Substantia nigra (tissue), 51 donors: ENCODE measurements at places on chromosomes 5 and 9.

DNA sequence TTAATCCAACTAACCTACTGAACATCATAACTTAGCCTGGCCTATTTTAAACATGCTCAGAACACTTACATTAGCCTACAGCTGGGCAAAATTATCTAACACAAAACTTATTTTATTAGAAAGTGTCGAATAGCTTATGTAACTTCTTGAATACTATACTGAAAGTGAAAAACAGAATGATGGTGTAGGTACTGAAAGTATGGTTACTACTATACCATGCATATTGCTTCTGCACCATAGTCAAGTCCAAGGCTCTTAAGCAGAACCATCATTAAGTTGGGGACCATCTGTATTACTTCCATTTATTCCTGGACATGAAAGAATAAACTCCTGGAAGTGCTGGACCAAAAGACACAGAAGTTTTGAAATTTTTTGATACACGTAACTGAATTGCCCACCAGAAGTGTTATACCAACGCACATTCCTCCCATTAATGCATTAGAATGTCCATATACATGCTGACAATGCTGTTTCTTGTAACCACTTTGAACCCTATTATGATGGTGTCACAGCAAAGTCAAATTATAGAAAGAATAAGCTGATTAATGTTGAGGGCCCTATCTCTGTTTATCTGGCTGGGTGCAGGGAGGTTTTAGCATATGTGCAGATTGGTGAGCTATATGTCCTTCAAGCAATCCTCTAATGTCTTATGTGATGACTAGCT is 375.7 kb downstream of the ACTL7B start:
- DNase-seq: no peak

- no peak for DNase-seq
These were observed 97.6 kb downstream of the ARSB start for GRCh38 chr5:78887384-78888118.

GRCh38 chr5:66113160-66113559 is 30.9 kb upstream of the SREK1 start:
- DNase-seq: no peak

DNA sequence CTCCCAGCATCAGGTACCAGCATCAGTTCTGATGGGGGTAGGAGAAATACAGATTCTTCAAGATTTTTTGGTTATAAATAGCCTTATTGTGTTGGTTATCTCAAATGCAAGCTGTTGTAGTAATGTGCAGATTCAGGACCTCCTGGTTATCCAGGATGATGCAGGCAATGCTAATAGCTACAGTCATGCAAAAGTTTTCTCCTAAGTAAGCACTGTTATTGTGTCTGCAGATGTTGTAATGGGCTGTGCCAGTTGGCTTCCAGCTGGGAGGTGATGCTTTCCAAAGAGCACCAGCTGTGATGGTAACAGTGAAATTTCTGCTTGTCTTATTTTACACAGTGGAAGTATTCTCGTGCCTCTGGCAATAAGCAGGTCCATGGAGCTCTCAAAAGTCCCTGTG is 719.2 kb upstream of the CTNND2 start:
- DNase-seq: no peak

GRCh38 chr9:113598883-113599282 is 135.4 kb downstream of the RGS3 start:
- DNase-seq: no peak

- no peak for DNase-seq
These were observed 2.3 kb downstream of the UHRF2 start for GRCh38 chr9:6415266-6415665.

DNA sequence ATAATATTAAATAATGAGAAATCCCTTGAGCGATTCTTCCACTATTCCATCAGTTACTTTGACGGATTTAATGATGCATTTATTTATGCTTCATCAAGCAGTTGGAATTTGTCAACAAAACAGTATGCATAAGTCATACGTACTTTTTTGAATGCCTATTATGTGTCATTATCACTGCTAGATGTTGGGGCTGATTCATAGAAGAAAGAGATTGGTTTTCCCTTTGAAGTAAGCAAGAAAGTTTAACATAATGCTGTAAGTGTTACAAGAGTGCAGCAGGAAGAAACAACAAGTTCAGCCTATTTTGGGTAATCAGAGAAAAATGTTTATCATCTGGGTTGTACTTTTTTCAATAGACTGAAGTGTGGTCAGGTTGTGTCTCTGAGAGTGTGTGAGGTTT is 121.2 kb upstream of the RANBP3L start:
- DNase-seq: no peak

DNA sequence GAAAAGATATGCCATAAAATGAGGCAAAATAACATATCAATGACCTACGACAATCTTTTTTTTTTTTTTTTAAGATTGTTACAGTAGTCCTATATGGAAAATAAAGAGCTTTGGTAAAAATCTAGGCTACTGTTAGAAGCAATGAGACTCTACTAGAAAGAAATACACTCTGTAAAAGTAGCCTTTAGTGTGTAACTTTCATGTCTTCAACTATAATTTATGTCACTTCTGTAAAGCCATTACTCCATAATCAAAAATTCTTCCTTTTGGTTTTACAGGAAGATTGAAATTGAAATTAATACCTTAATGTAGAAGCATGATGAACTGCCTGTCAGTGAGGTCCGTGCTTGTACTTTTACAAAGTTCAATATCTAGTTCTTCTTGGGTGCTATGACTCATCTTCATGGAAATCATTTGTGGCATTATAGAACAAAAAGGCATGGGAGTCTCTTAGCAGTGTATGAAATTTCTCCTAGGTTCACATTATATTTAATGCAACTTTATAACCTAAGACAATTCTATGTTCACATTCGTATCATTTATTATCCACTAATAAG is 1393.1 kb downstream of the EFNA5 start:
- no peak for DNase-seq

DNA sequence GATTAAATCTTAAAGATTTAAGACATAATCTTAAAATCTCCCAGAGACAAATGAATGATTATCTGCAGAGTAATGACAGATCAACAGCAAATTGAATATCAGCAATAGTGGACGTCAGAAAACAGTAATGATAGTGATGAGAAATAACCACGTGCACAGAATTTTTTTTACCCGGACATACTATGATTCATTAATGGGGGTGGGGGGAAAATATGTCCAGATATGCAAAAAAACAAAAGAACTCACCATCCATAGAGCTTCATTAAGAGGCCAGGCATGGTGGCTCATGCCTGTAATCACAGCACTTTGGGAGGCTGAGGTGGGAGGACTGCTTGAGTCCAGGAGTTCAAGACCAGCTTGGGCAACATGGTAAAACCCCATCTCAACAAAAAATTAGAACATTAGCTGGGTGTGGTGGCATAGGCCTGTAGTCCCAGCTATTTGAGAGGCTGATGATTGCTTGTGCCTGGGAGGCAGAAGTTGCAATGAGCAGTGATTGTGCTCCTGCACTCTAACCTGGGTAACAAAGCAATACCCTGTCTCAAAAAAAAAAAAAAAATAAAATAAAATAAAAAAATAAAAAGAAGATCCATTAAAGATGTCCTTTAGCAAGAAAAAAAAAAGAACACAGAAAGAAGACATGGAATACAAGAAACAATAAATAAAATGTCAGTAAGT is 30.9 kb upstream of the SHOC1 start:
- DNase-seq: no peak

DNA sequence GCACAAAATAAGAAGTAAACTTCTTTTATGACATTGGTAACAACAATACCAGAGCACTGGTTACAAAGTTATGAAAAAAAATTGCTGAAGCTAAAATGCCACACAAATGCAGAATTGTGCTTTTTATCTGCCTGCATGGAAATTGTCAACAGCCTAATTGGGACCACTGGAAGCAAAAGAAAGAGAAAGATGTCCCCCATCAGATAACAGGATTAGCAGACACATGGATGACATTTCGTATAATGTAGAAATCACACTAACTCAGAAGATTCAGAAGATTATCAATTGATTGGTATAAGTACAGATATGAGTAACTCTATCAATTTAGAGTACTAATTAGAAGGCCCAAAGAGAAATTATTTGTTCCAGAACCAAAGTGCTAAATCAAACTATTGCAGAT is 19.1 kb upstream of the FRMD3 start:
- DNase-seq: no peak

DNA sequence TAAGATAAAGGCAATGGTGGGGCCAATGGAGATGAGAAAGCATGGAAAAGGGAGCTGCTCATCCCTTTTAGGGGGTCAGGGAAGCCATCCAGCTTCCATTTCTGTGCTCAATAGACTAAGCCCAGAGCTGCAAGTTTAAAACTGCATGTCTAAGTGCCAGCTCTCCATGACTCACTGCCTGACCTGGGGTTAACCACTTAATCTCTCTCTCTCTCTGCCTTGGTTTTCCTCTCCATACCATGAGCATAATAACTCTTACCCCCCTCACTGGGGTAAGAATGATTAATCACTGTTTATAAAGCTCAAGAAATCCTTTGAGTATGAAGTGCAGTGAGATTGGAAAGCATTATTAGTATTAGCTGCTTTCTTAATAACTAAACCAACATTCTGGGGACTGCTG is 1382.4 kb upstream of the WWC1 start:
- no peak for DNase-seq

DNA sequence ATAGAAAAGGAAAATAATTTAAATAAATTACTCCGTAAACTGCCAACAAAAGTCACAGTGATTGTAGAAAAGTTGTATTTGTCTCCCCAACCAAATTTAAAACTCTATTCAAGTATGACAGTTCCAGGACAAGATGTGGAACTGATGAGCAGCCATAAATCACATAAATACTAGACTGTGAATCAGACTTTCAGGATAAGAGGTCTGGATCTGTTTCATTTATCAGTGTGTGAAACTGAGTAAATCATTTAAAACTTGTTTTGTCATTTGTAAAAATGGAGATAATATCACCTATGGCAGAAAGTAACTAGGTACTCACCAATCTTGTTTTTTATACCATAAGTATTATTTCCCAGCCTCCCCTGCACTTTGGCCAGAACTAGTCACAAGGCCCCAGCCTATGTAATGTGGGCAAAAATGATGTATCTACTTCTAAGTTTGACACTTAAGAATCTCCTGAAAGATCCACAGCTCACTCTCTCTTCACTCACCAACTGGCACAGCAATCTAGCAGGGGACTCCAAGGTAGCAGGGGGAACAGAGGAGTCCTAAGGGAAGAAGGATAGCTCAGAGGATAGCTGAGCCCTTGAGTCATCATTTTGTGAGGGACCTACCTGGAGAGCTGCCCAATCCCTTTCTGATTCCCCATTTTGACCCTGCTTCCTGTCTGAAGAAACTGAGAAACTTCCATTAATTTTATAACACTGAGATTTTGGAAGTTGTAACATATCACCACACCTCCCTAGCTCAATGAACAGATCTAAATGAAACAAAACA is 31.6 kb downstream of the TMEM161B start:
- DNase-seq: no peak

GRCh38 chr9:20528253-20528652 is 94.0 kb downstream of the MLLT3 start:
- no peak for DNase-seq

GRCh38 chr9:86918556-86918955 is 28.8 kb downstream of the GAS1 start:
- DNase-seq: no peak

DNA sequence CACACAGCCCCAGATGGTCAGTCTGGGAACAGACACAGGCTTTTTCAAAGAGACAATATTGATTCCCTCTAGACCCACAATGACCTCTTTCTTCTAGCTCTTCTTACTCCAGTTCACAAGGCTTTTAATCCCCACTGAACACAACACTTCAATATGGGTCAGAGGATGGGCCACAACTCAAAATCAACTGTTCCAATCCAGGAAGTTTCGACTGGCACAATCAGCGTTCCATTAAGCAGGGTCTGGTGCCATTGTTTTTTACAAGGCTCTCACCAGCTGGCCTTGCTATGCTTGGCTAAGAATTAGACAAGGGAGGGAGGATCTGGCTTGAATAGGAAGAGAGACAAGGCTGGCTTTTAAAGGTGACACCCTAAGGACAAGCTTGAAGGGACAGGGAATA is 199.4 kb upstream of the SLC24A2 start:
- no peak for DNase-seq

DNA sequence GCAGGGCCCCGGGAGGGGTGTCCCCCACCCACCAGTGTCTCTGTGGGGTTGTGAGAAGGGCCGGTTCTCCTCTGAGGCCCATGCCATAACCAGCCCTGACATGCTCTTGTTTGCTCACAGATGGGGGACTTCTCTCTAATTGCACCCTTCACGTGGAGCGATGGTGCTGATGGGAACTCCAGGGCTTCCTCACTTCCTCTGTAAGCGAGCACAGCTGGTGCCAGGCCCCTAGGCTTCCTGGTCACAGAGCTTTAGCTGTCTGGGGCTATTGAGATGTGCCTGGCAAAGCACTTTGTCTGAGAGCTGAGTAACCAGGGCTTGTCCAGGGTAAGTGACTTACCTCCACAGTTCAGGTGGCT is 36.4 kb downstream of the PHF2 start:
- DNase-seq: no peak

- no peak for DNase-seq
These were observed 56.9 kb downstream of the SNX24 start for GRCh38 chr5:122902263-122902662.

GRCh38 chr5:103059525-103059924 is 60.4 kb downstream of the GIN1 start:
- DNase-seq: no peak

GRCh38 chr9:5554254-5554653 is 43.9 kb downstream of the PDCD1LG2 start:
- DNase-seq: no peak

DNA sequence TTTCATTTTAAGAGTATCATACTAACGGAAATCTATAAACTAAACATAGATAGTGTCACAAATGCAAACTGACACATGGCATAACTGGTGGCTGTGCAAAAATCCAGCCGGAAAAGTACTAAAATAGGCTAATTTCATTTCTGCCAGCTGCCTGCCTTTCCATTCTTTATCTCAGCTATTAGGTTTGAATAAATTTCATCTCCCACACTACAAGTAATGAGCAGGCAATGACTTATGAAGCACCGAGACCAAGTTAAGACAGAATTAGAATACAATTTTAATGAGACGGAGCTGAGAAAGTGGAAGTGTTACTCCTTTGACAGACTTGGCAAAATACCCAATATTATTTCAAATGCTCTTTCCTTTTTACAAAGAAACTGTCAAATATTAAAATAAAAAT is 258.8 kb upstream of the ZNF608 start:
- DNase-seq: no peak

GRCh38 chr5:31433229-31433628 is 98.7 kb downstream of the DROSHA start:
- DNase-seq: no peak

GRCh38 chr9:97512966-97513560 is 11.6 kb downstream of the TMOD1 start:
- DNase-seq: no peak
